ENCODE measurements at places on chromosomes 7 and 10.

- no peak for DNase-seq
These were observed 1224.2 kb upstream of the SORCS1 start for GRCh38 chr10:108388706-108389105.

GRCh38 chr10:2686691-2687090 lies 380.7 kb upstream of the PFKP start:
- peak; percentile 47 for DNase-seq

- peak; percentile 94 for DNase-seq
These were observed at the start of gene INTS1 for GRCh38 chr7:1503816-1504775. INTS1 (minus strand) TSS chr7:1504389; CDS start chr7:1503960, 429 bp downstream.

DNA sequence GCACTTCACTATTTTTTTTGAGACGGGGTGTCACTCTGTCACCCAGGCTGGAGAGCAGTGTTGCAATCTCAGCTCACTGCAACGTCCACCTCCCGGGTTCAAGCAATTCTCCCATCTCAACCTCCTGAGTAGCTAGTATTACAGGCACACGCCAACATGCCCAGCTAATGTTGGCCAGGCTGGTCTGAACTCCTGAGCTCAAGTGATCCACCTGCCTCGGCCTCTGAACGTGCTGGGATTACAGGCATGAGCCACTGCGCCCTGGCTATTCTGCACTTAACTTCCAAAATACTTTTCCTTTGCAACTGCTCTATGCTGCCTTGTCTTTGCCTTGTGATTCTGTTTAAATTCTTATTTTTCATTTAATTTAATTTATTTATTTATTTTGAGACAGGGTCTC lies 67.0 kb upstream of the ZNF479 start:
- no peak for DNase-seq
